ENCODE measurements at places on chromosomes 7 and 10.

- no peak for DNase-seq
Observed at GRCh38 chr7:133294234-133294633, 41.4 kb downstream of the EXOC4 start.

DNA sequence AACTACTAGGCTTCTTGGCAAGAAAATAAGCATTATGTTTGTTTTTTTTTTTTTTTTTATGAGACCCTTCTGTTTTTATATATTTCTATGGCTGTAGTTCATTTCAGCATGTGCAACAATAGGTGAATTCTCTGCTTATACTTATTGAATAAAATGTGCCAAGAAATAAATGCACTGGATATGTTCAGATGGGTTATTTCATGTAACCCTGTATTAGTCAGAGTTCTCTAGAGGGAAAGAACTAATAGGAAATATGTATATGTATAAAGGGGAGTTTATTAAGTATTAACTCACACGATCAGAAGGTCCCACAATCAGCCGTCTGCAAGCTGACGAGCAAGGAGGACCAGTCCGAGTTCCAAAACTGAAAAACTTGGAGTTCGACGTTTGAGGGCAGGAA, 292.8 kb downstream of the CSTF2T start:
- DNase-seq: no peak

GRCh38 chr10:188546-188945, 53.3 kb downstream of the ZMYND11 start:
- DNase-seq: no peak

DNA sequence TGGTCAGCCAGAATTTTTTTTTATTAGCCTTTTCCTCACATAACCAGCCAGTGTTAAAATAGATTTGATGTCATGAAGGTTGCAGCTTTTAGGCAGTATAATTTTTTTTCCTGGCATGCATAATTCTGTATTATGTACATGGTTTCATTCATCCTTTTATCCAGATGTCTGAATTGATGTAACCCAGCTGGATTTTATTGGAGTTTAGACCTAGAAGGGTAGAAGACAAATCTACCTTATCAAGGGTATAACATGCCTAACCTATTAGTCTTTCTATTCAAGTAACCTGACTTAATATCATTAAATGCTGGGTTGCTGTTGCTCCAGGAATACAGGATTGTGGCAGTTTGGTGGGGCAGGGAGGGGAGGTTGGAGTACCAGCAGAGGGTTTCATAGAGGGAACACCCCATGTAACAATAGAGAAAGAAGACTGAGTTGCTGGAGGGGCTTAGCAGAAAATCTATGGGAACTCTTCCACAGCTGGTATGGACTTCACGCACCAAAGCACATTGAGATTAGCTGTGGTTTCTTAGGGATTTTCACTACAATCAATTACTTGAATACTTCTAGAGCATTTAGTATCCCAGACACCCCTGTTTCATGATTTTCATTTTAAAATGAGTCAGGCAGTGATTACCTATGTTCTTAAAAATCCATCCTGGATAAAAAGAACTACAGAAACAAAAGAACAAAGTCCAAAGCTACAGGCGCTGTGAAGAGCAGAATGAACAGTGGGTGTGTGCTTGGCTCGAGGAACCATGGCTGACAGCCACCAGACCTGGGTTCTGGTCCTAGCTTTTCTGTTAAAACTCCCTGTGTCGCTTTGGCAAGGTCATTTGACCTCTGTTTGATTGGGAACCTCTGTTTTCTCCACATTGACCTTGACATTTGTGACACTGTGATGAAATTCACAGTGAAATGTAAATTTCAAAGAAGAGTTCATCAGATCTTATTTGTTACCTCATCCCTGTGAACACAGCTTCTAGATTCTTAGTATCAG, 93.5 kb downstream of the CREM start:
- DNase-seq: no peak

DNA sequence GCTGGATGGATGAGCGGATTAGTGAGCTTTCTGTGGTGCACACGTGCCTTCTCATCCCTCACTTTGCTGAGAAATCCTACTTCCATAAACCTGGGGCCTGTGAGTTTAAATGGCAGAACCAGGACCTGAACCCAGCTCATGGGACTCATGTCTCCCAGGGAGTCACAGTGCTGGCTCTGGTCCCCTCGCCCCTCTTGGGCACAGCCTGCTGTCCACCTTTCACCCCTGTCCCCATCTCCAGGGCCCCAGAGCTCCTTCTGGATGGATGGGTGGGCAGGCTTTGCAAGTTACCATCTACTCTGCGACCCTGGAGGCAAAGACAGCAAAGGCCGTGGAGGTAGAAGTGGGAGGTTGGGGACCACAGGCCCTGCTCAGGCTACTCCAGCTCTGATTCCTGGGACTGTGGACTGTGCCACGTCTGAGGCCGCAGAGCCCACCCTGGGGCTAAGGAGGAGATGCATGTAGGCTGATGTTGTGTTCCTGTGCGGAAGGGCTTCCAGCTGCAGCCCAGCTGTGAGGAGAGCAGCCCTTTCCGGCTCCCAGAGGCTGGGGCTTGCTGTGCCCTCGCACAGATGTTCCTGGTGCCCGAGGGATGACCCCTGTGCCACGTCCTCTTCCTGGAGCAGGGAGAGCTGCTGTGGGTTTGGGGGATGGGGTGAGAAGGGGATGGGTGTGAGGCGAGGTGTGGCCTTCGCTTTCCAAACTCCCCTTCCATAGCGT, 40.3 kb downstream of the PRF1 start:
- DNase-seq: no peak

GRCh38 chr7:128920913-128921582, 10.5 kb upstream of the KCP start:
- DNase-seq: no peak

DNA sequence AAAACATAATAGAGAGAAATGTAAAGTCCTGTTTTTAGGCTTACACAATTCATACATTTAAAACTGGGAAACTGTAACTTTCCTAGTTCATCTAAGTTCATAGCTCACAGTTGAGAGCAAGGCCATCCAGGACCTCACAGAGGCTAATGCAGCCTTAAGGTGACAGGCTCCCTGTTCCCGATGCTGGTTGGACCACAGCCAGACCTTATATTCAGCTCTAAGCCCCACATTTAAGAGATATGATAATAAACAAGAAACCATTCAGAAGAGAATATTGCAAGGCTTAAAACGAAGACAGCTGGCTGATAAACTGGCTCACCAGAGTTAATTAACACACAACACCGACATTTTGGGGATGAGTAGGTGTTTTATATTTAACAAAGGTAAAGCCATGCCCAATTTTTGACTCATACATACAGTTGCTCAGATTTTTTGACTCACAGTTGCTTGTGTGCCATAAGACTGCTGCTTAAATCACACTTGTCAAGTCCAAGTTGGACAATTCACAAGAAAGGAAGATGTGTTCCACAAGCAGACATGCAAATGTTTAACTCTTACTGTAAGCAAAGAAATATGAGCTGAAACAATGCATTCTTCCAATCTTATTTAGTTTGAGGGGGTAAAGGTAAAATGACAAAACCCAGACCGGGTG, 41.1 kb upstream of the TMEM213 start:
- no peak for DNase-seq

- DNase-seq: peak; percentile 16
Observed at GRCh38 chr10:120456626-120457430, at the start of gene PLPP4. PLPP4 (plus strand) TSS chr10:120457227; CDS start chr10:120457306, 79 bp downstream.

DNA sequence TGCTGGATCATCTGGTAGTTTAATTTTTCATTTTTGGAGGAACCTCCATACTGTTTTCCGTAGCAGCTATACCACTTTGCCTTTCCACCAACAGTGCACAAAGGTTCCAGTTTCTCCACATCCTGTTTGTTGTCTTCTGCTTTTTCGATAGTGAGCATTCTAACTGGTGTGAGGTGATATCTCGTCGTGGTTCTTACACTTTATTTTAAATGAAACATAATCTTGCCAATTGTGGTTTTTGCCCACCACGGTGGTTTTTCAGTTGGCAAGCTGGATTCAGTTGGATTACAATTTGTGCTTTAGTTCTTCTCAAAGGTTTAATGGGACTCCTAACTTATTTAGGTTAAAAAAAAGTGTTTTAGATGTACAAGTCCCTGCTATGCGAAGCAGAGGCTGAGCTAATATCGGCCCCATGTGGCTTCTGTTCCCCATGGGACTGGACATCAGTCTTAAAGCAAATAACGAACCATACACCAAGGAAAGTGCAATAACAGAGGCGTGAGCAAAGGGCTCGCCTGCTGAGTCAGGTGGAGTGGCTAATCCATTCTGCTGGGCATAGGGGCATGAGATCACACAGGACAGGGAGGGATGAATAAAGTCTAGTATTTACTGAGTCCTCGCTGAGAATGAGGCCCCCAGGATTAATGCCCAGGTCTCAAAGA, 153.6 kb downstream of the AOAH start:
- DNase-seq: no peak

DNA sequence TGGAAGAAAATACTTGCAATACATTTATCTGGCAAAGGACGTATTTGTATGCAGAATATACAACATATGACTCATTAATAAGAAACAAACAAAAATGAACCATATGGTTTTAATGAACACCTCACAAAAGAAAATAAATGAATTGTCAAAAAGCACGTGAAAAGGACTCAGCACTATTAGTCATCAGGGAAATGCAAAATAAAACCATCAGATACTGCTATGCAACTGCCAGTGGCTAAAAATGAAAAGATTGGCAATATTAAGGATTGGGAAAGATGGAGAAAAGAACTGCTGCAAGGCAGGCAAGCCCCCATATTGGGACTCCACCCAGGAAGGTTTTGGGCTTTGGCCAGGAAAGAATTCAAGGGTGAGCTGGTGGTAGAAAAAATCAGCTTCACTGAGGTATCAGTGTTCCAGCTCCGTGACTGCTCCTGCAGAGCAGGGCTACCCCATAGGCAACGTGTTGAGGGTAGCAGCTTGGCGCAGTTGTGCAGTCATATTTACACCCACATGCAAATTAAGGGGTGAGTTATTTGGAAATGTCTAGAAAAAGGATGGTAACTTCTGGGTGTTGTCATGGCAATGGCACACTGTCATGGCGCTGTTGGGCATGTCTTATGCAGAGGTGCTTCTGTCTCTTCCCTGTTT, 72.7 kb downstream of the CUBN start:
- no peak for DNase-seq

DNA sequence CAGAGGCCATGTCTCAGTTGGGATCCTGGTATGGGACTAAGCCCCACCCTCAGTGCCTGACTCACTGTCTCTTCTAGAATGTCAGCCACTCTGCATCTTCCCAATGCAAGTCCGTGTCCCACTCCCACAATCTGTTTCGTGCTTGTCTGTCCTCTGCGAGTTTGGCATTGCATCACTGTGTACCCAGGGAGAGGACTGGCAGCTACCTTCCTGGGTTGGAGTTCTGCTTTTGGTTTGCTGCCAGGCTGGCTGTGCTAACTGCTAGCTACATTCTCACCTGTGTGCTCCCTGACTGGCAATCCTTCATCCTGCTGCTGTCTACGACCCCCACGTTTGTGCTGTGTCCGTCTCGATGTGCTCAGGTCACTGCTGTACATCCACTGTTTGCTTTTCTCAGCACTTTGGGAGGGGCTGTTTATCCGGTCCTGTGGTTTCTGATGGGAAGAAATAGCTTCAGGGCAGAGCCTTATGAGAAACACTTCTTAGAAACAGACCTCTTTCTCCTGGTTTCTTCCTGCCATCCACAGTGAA, 56.0 kb upstream of the GLI3 start:
- no peak for DNase-seq

DNA sequence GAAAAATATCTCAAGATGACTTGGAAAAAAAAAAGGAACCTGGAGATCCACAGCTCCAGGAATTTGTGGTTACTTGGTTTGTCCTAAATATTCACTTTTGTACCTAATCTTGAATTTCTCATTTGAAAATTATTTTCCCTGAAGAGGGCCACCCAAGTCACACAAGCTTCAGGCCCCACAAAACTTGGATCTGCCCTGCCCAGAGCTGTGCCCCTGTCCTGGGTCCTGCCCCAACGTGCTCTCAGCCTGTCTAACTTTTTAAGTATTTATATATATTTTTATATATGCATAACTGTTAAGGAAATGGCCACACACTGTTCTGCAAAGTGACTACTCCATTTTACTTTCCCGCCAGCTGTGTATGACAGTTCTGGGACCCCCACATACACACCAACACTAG, 123.5 kb downstream of the ARHGAP22 start:
- DNase-seq: no peak

DNA sequence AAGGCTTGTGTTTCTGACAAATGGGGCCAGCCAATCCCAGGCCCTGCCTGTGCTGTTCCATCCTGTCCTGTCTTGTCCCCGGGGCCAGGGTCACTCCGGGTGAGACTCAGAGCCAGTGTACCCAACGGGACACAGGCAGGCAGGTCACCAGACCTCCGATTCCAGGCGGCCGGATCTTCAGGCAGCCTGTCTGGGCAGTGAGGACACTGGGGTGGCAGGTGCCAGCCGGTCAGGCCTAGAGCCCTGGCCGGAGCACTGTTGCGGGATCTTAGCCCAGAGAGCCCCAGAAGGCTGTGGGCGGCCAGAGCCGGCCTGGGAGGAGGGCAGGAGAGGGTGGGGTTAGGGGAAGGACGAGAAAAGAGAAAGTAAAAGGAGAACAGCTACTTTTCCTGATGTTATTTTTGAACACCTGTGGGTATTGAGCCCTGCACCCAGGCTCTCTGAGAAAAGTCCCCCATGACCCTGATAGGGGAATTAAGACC, 134.3 kb upstream of the TNRC18 start:
- peak; percentile 28 for DNase-seq

GRCh38 chr10:100155936-100156335, 29.9 kb downstream of the ERLIN1 start:
- no peak for DNase-seq

DNA sequence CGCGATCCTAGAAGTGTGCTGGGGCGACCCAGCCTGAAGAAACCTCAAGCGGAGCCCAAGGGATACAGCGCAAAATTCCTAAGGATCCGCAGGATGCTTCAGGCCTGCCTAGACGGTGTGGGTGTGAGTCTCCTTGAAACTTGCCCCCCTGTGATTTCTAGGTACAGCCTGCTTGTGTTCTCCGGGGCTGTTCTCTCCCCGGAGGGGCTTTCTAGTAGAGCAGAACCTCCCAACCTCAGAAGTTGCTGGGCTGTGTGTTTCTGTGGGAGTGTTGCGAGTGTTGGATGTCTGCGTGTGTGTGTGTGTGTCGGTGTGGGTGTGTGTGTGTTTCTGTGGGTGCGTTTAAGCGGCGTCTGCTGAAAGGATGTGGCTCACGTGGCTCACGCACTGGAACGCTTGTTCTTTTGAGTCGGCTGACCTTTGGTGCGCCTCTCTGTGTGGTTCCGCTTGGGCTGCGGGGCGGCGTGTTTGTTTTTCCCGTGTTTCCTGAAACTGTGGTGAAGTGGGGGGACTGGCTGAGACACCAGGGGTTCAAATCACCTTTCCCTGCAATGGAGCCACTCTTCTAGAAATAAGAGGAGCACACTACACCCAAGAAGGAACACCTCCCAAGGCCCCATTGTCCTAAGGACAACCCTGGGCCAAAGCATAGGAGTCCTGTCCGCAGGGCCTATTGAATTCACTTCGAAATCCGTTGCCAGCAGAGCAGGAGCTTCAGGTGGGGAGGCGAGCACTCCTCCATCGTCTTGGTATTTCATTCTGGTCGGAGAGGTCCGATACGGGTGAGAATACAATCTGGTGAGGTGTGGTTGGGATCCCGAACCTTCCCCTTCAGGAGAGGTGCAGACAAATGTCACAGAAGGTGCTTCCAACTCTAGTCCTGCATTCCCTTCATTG, 25.1 kb upstream of the ZNF273 start:
- no peak for DNase-seq
